ENCODE measurements at places on chromosomes 12 and 14.

GRCh38 chr14:99383472-99384449, 96.9 kb downstream of the SETD3 start:
- no peak for DNase-seq

- DNase-seq: peak; percentile 83
Measured at GRCh38 chr12:64099397-64099796, 122.7 kb downstream of the KICS2 start.

GRCh38 chr12:76446090-76446489, 97.9 kb upstream of the BBS10 start:
- no peak for DNase-seq

GRCh38 chr12:53660041-53660440, 15.8 kb downstream of the ATP5MC2 start:
- DNase-seq: no peak

- DNase-seq: peak; percentile 62
Measured at GRCh38 chr12:92570056-92570753, 132.6 kb upstream of the PLEKHG7 start.

DNA sequence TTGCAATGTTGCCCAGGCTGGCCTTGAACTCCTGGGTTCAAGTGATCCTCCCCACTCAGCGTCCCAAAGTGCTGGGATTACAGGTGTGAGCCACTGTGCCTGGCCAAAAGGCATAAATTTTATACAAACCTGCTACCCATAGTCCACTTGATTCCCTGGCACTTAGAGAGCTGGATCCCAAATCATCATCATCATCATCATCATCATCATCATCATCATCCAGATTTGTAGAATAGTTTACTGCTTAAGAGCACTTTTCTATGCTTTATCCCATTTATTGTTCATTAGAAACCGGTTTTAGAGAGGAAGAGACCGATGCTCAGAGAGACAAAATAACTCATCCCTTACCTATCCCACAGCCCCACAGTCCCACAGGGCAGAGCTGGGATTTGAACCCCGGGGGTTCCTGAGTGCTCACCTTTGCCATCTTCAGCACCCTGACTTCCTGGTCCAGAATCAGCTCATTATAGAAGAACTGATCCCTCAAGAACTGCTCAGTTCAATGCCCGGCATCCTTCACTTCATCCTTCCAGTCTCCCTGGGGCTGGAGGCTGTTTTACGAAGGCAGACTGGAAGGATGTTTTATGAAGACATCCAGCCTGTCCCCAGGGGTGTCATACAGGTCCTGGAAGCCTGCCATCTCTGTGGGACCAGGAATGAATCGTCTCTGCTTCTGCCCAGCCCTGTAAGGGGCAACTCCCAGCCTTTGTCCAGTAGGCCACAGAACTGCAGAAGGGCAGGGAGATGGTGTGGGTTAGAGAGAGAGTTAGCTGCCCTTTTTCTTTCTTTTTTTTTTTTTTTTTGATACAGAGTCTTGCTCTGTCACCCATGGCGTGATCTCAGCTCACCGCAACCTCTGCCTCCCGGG, 20.2 kb upstream of the OASL start:
- no peak for DNase-seq

DNA sequence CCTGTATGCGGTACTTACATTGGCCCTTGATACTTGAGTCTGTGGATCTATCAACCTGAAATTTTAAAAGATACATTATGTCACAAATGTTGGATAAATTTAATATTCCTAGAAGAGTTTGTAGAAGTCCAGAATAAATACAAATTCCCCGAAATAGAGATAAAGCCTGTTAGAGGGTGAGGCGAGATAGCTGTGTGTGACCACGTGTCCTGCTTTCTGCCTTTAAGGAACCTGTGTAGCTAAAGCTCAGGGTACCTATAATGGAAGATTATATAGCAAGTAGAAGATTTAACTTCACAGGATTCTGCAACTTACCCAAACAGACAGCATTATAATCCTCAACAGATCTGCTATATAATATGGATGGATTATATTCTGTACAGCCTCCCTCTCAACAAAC, 58.8 kb downstream of the APPL2 start:
- no peak for DNase-seq

DNA sequence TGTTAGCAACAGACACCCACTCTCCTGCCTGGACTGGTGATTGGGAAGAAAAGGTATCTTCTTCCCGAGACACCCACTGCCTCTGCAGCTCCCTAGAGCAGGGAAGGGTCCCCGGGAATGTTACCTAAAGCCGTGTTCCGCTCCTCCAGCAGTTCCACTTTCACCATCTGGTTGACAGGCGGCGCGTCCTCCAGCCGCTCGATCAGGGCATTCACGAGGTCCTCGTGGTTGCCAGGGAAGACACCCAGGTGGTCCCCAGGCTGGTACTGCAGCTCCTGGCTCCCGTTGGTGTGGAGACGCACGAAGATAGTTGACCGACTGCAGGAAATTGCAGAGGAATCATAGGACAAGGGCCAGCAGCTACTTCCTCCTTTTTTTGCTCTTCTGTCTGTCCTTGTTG, 44.2 kb upstream of the FBXO21 start:
- DNase-seq: no peak

DNA sequence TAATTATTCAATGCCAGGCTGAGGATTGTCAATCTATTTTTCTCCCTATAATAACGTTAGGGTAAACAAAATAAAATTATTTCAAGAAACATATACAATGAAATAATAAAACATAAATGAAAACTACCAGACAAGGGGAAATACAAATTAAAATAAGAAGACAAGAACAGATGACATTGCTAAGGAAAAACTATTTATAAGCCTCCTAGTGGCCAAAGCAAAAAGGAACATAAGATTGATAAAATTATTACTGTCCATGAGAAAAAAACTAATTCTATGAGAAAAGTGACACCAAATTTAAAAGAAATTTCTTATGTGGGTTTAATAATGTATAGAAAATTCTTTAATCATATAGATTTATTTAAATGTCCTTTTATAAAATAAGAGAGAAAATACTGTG, 294.7 kb downstream of the TTC6 start:
- DNase-seq: no peak

DNA sequence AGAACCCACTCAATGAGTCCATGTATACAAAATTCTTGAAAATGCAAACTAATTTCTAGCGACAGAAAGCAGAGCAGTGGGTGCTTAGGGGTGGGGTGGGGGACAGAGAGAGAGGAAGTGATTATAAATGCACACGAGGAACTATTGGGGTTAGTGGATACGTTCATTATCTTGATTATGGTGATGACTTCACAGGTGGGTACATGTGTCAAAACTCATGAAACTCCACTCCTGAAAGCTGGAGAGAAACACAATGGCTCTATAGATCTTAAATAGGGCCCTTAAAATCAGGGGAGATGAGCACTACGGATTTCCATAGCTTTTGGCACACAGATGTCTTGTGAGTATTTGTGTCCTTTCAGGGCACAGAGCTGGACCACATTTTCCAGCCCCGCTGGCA, 59.9 kb downstream of the STON2 start:
- DNase-seq: no peak

DNA sequence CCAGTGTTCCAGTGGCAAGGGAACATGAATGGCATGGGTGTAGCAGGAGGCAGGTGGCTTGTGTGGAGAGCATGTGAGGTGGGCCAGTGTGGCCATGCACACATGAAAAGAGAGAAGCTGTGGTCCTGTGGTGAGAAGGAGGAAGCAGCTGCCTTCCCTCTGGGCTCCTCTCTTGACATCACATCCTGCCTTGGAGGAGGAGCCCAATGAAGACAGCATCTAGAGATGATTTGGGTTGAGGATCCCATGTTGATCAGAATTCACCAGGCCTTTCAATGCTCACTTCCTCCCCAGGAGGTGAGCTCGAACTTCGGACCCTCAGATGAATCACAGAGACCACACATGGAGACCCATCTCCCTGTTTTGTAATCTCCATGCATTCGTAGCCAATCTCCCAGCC, 82.6 kb downstream of the LRRC74A start:
- no peak for DNase-seq
